ENCODE measurements at places on chromosomes 11 and 22.

- DNase-seq, result no peak
These were observed 171.9 kb upstream of the GRK3 start for GRCh38 chr22:25392584-25392983.

GRCh38 chr11:30509364-30509763, 76.8 kb downstream of the MPPED2 start:
- DNase-seq, result no peak

DNA sequence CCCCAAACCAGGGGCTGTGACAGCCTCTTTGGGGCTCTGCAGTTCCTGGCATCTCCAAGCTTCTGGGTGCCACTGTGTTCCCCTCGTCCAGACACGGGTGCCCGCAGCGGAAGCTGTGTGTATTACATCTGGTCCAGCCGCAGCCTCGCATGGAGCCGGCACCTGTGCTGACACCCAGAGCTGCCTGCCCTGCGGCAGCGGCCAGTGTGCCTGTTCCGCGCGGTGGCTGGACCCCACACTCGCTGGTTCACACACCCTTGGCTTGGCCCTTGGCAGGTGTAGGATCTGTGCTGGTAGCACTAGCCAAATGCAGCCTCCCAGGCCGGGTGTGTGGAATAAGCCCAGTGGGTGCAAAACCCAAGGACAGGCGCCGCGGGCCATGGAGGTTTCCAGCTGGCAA, 24.5 kb upstream of the RNASEH2C start:
- no peak for DNase-seq

DNA sequence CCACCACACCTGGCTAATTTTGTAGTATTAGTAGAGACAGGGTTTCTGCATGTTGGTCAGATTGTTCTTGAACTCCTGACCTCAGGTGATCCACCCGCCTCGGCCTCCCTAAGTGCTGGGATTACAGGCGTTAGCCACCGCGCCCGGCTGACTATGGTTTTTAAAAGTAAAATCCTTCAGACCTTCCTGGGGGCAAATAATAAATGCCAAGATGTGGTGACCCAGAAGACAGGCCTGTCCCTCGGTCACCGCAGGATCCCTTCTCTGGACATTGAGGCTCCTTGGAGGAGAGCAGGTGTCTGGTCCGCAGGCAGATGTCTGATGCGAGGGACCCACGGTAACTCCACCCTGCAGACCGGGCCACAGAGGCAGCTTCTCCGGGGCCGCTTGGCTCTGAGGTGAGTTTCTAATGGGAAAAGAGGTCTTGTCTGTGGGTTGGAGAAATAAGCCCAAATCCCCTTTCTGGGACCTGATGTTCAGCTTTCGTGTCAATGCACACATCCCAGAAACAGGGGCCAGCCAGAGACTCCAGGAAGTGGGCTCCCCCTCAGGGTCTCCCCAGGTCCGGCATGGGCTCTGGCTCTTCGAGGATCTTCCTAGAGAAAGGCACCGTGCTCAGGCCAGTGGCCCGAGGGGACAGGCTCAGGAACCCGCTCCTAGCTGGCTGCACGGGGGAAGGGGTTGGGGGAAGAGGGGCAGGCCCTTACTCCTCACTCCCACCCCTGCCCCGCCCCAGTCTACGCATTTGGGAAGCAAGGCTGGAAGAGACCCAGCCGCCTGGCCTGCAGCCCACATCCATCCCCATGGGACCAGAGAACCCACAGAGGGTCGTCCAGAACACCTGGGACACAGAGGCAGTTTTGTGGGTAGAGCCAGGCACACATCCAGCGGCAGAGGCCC, 100.6 kb downstream of the WNT7B start:
- no peak for DNase-seq

GRCh38 chr11:127627204-127627603, 626.6 kb upstream of the KIRREL3 start:
- no peak for DNase-seq

DNA sequence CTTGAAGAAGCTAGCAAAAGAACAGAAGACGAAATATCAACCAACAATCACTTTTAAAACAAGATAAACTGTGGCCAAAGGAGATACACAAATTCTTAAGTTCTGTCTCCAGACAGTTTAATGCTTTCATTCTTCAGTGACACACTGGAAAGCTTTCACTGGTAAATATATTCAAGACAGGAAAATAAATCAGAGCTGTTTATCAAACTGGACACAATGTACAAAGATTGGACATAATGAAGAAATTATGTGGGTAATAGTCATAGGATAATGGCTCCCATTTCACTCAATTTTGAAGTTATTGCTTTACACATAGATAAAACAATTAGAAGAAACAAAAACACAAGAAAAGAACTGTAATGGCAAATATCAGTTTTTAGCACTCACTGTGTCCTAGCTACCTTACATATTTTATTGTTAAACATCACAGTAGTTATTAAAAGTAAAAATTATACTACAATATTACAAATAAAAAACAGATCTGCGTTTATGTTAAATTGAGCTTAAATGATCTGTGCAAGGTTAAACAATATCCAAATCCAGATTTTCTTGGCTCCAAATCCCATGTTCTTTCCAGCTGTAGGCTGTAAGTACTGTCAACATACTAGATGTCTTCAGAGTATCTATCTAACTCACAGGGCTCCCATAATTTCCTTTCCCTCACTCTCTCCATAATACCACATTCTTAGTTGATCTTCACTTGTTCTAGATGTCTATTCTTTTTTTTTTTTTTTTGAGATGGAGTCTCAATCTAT, 38.6 kb upstream of the NOX4 start:
- no peak for DNase-seq

DNA sequence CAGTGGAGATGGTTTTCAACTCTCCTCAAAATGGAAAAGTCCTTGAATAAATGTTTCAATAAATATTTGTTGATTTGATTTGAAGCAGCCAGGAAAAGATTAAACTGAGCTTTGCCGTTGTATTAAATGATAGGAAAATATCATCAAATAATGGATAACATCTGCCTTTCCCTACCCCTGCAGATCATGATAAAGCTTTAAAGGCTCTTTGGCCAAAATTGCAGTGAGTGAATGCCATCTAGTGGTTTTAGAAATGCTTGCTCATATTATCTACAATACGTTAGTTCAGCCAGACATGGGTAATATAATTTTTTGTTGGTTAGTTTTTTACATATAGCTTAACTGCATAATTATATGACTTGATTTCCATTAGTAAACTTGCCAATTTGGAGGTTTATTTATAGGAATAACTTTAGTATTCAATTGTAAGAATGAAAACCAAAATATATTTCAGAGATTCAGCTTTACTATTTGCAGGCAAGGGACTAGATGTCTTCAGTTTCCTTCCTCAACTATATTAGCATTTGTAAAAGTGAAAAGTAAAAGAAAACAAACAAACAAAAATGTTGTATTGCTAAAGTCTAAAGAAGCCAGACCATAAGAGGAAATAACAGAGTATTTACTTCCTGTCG, 159.2 kb downstream of the MSANTD4 start:
- DNase-seq, result no peak

- DNase-seq, result no peak
These were observed 20.7 kb downstream of the RPUSD4 start for GRCh38 chr11:126190792-126191191.

DNA sequence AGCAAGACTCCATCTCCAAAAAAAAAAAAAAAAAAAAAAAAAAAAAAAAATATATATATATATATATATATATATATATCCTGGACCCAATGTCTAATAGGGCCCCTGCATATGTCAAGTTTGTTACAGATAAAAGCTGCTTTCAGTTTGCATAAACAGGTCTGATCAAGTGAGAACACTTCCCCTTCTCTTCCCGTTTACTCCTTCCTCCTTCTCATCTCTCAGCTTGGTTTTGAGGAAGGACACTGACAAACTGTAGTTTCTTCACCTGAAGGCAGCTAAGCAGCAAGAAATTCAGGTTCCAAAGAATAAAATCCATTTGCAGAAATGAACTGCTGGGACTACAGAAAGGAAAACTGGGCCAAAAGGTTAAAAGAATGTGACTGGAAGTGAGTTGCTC, 11.7 kb downstream of the THOC5 start:
- no peak for DNase-seq
